ENCODE measurements at places on chromosomes 2 and 18.

GRCh38 chr2:61946666-61947065, 41.2 kb downstream of the COMMD1 start:
- no peak for DNase-seq

- peak; percentile 90 for DNase-seq
Measured at GRCh38 chr2:10659898-10660568, 29.7 kb downstream of the NOL10 start.

- DNase-seq: no peak
Measured at GRCh38 chr2:25176138-25176537, 7.8 kb upstream of the POMC start.

- no peak for DNase-seq
Measured at GRCh38 chr18:68480196-68480595, 234.7 kb downstream of the TMX3 start.

- no peak for DNase-seq
Measured at GRCh38 chr2:161580426-161580825, 43.8 kb upstream of the SLC4A10 start.

Data from kidney tubule cell (primary cell).